ENCODE measurements at places on chromosomes 16 and 17. TPM values are rescaled to one million over a fixed set of nuclear protein-coding genes. Genes with fewer than 3 reads are reported as not detected.

MT1F gene
- total RNA-seq = not detected

NPEPPS gene
- total RNA-seq = 121 TPM

ST6GALNAC1 gene
- total RNA-seq = not detected

FBF1 gene
- 11.2 TPM for total RNA-seq

AIPL1 gene
- total RNA-seq = 0.37 TPM

C16orf54 gene
- not detected for total RNA-seq

UNC45B gene
- total RNA-seq = not detected

EPOP gene
- total RNA-seq = 8.0 TPM

DRC7 gene
- total RNA-seq = 0.41 TPM

PLEKHG4 gene
- total RNA-seq = 4.0 TPM

ZNF75A gene
- 36.3 TPM for total RNA-seq

KRT33A gene
- total RNA-seq = not detected

PRPSAP2 gene
- 100 TPM for total RNA-seq

KRTAP2-3 gene
- total RNA-seq = not detected

NDUFB10 gene
- total RNA-seq = 160 TPM

NRN1L gene
- total RNA-seq = 2.0 TPM

DNA sequence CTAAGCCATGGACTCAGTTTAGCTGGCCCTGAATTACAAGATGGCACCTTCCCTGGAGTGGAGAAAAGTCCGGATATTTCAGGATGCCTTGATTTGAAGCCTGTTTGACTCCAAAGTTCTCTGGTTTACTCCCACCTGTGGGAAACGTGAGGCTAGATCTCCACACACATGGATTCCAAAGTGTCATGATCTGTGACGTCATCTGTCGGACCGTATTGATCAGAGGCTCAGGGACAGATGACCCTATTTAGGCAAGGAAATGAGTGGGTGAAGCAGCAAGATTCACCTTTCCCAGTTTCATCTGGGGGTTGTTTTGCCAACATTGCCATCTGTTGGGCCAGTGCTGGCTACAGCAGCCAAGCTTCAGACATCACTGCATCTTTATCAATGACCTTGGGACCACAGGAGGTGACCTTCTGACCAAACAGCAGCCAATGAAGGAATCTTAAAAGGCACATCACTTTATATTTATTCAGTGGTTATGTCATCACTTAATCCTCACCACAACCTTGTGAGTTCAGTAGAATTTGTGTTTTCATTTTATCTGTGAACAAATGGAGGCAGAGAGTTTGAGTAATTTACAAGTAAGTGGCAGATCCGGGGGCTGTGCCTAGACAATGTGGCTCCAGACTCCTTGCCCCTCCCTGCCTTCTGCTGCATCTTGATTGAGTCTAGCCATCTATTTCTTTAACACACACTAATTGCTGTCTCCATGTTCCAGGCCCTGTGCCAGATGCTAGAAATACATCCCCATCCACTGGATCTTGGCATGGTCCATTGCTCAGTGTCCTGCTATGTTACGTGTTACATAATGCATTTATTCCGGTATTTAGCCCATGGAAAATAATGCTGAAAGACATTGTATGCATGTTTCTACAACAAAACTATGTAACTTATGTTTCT, 1.5 kb upstream of the CDH13 start:
- no peak for DNase-seq

GRCh38 chr16:14371778-14372431, 258.2 kb downstream of the PARN start:
- peak; percentile 74 for DNase-seq

DNA sequence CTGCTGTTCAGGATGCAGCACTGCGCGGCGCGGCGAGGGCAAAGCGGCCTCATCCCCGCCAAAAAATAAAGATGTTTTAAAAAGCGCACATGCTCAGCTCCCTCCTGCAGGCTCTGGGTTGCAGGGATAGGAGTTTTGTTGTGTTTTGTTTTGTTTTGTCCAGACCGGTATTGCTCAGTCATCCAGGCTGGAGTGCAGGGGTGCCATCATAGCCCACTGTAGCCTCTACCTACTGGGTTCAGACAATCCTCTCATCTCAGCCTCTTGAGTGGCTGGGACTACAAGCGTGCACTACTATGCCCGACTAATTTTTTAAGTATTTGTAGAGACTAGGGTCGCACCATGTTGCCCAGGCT, 636 bp downstream of the WWOX start:
- DNase-seq = no peak

GRCh38 chr16:56294579-56294978, 103.3 kb downstream of the GNAO1 start:
- DNase-seq = no peak

DNA sequence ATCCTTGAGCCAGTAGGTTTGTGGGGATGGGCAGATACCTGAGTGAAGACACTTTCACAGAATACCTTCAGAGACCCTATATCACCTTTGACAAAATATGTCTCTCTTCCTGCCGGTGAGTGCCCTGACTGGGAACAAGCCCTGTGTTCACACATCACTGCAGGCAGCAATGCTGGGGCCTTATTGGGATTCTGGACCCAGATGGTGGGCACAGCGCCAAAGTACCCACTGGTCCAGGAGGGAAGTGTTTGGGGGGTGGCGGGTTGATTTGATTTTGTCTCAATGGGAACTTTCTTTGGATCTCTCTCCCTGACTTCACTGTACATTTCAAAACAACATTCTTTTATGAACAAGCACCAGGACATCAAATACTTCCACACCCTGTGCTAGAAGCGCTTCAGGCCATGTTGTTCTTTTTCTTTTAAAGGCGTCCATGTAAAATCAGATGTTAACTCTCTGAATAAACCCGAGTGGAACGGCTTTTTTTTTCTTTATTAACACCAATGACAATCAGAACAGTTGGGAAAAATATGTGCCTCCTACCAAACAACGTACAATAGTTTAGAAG, 62.4 kb upstream of the AKTIP start:
- no peak for DNase-seq

DNA sequence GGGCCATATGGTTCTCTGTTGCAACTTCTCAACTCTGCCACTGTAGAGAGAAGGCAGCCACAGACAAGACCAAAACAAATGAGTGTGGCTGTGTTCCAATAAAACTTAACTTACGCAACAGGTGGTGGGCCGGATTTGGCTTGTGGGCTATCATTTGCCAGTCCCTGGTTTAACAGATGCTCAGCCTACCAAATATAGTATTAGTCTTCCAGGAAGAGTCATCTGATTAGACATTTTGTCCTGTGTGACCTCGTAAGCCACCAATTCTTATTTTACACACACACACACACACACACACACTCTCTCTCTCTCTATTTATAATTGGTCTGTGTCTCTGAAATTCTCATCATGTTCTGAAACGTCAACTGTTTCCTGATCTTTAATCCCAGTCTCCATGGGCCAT, 245.9 kb downstream of the XYLT1 start:
- DNase-seq = no peak

GRCh38 chr17:16122697-16123434, 92.5 kb downstream of the NCOR1 start:
- DNase-seq = no peak

DNA sequence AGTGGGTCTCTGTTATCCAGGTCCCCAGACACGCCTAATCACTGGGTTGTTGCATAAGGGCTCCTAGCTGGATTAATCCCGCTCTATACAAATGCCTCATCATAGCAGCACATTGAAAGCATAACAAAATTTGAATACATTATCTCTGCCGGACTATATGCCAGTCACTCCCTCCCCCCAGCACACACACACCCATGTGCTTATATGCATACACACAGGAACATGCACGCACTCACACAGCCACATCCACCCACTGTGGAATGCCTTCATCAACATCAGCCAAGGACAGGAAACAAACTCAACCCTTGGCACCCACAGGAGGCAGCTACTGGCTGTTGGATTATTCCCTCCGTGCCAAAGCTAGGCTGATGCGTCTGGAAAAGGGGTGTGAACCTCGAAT, 3.5 kb upstream of the CDH13 start:
- no peak for DNase-seq

DNA sequence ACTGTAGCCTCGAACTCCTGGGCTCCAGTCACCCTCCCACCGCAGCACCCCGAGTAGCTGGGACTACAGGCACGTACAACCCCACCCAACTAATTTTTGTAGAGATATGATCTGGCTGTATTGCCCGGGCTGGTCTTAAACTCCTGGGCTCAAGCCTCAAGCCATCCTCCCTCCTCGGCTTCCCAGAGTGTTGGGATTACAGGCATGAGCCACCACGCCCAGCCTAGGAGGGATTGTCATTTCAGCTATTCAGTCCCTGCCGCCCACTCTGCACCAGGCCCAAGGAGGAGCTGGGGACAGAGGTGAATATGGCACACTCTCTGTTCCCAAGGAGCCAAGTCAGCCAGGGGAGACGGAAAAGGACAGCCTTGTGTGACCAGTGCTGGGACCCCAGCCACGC, 256.2 kb downstream of the PARN start:
- no peak for DNase-seq

DNA sequence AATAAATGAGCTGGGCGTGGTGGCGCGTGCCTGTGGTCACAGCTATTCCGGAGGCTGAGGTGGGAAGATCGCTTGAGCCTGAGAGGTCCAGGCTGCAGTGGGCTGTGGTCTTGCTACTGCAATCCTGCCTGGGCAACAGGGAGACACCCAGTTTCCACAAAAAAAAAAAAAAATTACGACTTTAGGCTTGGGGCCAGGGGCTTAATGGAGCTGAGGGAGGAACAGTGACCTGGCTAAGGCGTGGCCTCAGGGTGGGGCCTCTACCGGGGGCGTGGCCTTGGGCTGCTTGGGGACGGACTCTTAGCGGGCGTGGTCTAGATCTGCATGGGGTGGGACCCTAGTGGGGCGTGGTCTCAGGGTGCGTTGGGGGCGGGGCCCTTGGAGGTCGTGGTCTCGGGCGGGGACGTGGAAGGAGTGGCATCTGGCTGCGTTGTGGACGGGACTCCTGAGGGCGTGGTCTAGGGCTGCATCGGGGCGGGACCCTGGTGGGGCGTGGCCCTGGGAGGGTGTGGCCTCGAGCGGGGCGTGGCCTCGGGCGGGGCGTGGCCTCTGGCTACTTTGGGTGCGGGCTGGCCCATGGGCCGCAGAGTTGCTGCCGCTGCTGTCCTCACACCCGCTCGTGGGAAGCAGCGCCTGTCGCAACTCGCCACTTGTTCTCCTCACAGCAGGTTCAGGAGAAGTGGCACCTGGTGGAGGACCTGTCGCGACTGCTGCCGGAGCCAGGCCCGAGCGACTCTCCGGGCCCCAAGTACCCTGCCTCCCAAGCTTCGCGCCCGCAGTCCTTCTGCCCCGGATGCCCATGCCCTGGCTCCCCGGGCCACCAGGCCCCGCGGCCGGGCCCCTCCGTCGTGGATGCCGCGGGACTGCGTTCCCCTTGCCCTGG, 5.8 kb upstream of the C17orf99 start:
- peak; percentile 98 for DNase-seq

DNA sequence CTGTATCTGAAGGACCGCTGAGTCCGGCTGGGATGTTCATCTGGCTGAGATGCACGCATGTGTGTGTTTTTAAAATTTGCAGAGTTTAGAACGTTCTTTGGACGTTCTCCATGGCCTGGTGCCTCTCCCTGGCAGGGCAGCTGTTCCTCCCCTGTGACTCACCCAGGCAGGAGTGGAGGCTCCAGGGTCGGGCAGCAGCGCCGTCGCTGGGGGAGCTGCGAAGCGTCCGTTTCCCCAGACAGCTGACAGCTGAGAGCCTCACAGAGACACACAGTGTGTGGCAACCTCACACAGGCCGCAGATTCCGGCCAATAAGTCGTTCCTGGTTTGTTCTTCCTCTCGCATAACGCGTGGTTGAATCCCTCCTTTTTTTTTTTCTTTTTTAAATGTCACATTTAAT, 80.6 kb downstream of the OR1D5 start:
- DNase-seq = no peak

DNA sequence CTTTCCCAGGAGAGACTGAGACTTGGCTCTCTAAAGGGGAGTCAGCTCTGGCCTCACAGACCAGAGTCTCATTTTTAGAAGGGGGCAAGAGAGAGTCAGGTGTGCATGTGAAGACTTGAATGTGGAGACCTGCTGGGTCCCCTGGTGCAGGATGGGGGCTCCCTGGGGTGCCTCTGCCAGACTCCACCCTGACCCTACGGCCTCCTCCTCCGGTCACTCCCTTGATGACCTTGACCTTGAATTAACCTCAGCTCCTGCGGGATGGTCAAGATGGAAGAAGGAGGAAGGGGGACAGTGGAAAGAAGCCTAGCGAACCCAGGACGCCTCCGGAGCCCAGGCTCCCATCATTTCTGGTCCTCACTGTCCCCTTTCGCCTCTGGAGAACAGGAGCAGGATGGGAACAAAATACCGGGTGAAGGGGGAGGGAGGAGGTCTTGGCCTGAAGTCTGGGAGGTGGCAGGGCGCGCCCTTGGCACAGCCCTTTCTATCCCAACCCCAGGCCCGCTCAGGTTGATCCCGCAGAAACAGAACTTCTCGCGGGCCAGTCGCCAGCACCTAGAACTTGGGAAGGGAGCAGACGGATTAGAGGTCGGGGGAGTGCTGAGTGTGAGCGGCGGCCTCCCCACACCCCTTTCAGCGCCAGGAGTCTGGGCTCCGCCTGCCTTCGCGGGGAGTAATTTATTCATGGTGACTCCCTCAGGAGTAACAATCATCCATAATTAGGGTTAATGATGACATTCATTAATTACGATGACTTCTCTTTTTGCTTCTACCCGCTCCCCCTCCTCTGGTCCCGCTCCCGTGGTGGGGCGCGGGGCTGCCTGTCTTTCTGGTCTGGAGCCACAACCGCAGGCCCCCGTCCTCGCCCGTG, 1.6 kb downstream of the STAC2 start:
- DNase-seq = no peak

GRCh38 chr17:7111784-7112509, 2.7 kb downstream of the ASGR2 start:
- no peak for DNase-seq

GRCh38 chr16:75458029-75458428, 6.5 kb downstream of the TMEM170A start:
- DNase-seq = no peak

- peak; percentile 85 for DNase-seq
Measured at GRCh38 chr17:50482516-50482915, 3.9 kb downstream of the RSAD1 start.

All from neural progenitor cell (in vitro differentiated cells).